ENCODE measurements at places on chromosomes 5 and 9.

- no peak for DNase-seq
These were observed 2.9 kb downstream of the IQGAP2 start for GRCh38 chr5:76406014-76406413.

DNA sequence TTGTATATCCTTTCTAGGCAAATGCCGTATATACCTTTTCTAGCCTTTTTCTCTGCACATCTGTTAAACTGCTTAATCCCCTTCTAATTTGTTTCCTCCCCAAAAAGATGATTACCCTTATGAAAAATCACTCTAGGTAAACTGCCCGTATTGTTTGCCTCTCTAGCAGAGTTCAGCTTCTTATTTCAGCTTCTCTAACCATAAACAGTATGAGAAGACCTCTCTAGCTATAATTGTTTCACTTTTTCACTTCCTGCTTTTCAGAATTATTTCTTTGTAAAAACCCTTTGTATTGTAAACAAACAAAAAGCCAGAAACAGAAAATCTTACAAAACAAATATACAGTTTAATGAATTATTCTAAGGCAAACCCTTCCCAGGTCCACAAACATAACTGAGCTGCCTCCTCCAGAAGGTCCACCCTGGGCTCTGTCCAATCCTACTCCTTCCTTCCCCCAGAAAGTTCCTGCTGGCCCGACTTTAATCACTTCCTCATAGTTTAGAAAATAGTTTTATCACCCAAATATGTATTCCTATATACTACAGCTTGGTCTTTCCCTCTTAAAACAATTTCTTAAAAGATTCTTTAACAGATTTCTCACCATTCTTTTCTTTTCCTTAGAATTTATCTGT is 158.1 kb downstream of the FGF1 start:
- DNase-seq: no peak

GRCh38 chr5:179974246-179974945 is 66.7 kb upstream of the TBC1D9B start:
- DNase-seq: no peak

- no peak for DNase-seq
These were observed 110.5 kb upstream of the CDKN2B start for GRCh38 chr9:22119522-22120158.

- no peak for DNase-seq
These were observed 31.8 kb upstream of the TLR4 start for GRCh38 chr9:117672369-117672768.
